ENCODE measurements at places on chromosomes 16 and 17.
A peak's percentile ranks its signal among the peaks of the same experiment; 100 is the strongest.

- DNase-seq = no peak
These were observed 18.7 kb downstream of the USP36 start for GRCh38 chr17:78821961-78822360.

DNA sequence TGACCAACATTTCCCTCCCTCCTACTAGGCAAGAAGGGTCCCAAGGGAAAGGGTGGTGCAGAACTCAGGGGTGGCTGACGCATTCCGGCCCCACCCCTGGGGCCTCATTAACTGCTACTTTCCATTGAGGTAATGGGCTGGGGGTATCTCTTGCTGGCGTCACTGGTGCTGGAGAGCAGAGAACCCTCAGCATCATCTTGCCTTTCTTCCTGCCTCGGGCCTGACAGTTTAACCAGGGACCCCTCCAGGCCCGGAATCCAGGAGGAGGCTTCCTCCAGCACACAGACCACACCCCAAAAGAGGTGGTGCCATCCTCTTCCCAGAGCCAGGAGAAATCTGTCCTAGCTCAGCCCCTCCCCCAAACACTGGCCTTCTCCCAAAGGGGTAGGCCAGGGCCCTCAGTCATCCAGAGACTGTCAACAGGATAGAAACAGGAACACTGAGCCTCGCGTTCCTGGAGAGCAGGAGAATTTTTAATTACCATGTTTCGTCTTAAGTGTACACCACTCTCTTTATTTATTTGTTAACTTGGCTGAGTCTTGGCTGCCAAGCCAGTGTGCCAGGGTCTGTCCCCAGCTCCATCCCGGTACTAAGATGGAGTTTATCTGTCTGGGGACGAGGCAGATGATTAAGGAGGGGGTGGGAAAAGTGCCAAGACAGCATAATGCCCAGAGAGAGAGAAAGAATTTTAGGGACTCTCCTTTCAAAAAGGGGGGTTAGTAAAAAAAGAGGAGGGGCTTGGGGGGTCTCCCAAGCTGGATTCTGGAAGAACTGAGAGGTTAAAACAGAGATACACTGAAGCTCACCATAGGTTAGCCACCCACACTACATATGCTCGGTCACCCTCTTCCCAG lies 5.1 kb downstream of the ETV4 start:
- DNase-seq = no peak

GRCh38 chr16:19062706-19063105 lies 4.7 kb upstream of the COQ7 start:
- DNase-seq = no peak

- DNase-seq = no peak
These were observed 5.8 kb upstream of the MT4 start for GRCh38 chr16:56559109-56559508.

DNA sequence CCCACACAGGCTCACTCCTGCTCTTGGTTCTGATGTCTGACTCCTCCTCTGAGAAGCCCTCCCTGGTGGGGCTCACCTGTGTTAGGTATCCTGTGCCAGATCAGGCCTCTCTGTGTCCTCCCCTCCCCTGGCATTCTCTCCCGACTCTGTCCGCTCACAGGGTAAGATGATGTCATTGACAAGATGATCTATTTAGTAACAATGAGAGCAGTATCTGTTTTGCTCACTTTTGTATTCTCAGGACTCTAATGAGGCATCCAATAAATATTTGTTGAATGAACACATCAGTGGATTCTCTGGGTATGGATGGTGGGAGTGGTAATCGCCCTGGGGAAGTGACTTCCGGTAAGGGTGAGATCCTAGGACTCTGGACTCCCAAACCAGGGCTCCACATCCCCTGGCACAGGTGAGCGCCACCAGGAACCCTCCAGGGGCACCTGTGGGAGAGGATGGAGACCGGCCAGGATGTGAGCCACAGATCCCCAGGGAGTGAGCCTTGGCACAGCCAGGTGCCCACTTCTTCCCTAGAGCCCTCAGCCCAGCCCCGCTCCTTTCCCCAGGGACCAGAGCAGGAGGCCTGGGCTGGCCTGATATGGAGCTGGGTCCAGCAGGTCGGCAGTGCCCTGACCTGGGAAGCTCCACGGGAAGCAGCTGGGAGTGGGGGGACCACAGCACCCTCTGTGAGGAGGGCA lies 5.4 kb upstream of the HAP1 start:
- no peak for DNase-seq

GRCh38 chr16:85460252-85461021 lies 152.7 kb upstream of the GSE1 start:
- no peak for DNase-seq

DNA sequence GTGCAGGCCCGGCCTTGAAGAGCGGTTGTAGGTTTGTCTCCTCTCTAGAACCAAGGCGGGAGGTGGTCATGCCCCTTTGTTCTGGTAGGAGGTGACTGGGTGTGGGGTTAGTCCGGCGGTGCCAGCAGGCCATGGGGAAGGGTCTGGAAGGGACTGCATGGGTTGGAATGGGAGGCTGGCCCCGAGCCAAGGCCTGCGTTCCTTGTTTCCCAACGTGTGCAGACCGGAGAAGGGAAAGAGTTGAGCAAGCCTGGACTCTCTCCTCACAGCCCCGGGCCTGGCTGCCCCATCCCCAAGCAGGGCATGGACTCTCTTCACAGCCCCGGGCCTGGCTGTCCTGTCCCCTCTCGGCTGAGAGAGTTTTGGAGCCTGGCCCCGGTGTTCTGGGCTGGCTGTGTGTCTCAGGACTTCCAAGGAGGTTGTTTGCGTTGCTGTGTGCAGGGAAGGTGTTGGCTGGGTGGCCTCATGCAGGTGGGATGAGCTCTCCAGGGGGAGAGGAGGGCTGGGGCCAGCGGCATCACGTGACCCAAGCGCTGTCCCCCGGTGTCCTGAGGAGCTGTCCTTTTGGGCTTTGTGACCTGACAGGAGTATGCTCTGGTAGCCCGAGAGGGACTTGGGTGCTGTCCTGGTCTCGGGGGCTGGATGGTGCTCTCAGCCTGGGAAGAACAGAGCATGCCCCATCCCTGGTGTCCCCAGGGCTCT lies 2.6 kb downstream of the CACNA1H start:
- no peak for DNase-seq

DNA sequence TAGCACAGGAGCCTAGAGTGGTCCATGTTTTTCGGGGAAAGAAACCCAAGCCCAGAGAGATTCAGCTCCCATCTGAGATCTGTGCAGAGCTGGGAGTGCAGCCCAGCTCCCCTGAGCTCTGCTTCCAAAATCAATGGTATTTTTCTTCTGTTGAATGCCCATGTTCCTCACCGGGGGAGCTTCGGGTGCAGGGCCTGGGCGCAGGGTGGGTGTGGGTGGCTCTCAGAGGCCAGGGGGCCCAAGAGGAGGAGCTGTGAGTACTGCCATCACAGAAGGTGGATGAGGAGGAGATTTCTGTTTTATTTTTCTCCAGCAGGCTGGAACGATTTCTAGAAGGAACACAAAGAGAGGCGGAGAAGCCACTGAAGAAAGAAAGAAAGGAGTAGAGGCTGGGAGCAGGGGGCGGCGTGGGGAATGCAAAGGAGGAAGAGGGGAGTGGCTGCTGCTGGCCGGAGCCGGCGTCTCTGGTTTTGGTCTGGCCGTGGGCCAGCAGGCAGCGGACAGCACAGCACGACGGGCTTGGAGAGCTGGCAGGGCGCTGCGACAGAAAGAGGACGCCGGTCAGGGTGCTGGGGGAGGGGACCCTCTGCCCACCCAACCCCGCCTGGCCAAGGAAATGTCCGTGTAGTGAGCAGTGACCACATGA lies 76.2 kb upstream of the KSR1 start:
- no peak for DNase-seq

GRCh38 chr17:1787301-1787902 lies 25.5 kb downstream of the SERPINF1 start:
- peak; percentile 18 for DNase-seq

DNA sequence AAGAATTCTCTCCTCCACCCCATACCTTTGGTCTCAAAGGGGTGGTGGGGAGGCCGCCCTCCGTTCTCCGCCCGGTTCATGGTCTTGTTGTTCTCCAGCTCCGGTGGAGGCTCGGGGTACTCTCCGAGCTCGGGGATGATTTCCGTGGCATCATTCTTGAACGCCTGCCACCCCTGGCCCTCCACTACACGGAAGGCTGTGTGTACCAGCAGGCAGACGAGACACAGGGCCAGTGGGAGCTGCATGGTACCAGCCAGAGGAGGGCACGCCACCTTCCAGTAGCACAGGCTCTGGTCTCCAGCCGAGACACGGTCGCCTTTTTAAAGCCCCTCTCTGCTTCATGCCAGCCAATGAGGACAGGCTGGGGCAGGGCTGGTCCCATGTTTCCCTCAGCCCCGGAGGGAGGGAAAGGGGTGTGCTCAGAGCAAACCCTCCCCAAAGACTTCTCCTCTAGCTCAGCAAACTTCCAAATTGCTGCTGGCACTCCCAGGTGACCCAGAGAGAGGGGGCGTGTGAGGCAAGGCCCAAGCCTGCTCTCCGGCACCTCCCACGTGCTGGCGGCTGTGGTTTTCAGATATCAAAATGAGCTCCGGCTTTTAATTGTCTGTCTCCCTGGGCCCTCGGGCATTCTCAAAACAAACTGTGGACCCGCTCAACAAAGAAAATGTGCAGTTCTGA lies at the start of gene SOST:
SOST (minus strand) TSS at position 295 of the 678 bp plus-strand sequence; CDS start at position 245, 50 bp downstream.
- DNase-seq = no peak

DNA sequence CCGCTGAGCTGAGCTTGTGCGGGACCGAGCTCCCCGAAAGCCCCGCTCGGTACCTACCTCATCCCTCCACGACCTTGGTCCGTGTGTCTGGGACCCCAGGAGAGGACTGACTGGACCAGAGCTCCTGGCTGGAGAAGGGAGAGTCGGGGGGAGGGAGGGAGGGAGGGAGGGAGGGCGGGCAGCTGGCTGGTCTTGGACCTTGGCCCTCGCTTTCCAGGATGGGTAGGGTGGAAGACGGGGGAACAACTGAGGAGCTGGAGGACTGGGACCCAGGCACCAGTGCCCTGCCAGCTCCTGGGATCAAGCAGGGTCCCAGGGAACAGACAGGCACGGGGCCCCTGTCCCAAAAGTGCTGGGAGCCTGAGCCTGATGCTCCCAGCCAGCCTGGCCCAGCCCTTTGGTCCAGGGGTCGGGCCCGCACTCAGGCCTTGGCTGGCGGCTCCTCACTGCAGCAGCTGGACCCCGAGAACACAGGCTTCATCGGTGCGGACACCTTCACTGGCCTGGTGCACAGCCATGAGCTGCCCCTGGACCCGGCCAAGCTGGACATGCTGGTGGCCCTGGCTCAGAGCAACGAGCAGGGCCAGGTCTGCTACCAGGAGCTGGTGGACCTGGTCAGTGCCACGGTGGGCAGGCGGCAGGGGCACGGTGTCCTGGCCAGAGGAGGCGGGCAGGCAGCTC lies 553 bp downstream of the RHBDL1 start:
- DNase-seq = no peak

GRCh38 chr16:13772782-13773181 lies 147.2 kb upstream of the ERCC4 start:
- no peak for DNase-seq

DNA sequence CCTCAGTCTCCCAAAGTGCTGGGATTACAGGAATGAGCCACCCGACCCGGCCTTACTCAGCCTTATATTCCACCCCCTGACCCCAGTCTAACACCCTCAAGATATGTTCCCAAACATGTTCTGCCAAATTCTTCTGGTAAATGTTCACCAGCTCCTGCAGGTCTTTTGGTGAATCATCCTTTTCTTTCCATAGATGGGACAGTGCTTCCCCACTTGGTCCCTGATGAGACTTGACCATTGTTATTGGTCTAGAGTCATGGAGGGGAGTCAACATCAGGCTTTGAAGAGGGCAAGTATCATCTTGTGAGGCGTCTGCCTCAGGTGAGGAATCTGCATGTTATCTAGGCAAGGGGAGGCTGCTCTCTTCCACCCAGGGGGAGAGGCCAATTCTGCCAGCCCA lies 10.4 kb upstream of the RUNDC3A start:
- DNase-seq = no peak

DNA sequence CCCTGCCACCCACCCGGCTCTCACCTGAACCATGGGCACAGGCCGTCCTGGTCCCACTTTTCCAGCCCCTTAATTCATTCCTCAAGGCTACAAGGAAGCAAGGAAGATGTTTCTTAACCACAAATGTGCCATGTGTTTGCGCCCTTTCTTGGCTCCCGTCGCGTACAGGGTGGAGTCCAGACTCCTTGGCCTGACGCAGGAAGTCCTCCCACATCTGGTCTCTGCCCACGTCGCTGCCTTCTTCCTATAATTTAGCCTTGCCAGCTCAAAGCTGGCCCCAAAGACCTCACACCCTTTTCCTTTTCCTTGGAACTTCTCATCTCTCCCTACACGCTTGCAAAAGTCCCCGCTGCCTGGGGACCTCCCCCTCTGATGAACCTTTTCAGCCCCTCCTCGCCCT lies 38.8 kb upstream of the BHLHA9 start:
- DNase-seq = no peak

GRCh38 chr17:77124192-77124889 lies 16.4 kb upstream of the SEC14L1 start:
- peak; percentile 80 for DNase-seq

DNA sequence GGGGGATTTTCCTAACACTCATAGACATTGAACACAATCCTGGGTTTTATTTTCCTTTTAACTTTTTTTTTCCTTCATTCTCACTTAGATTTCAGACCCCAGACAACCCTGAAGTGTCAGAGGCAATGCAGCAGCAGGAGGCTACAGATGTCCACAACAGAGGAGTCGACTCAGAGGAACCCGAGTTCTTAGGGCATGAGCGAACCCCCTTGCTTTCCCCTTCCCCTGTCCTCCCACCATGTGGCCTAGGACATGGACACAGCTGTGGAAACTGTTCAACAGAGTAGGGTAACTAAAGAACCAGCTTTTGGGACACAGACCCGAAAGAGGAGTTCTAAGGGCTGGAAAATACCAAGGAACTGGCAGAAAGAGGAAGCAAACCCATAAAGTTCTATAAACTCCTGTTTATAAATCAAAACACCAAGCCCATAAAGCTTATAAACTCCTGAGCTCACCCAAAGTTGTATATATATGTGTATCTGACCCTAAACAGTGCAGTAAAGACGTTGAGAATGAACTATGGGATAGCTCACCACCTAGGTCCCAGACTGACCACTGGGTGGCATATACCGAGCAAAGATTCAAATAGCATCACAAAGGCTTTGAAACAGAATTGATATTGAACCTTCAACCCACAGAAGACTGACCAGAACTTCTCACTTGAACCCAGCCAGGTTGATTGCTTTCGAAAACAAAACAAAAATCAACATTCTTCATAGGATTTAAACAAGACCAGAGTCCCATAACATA lies 33.9 kb downstream of the CMTM4 start:
- DNase-seq = peak; percentile 32

DNA sequence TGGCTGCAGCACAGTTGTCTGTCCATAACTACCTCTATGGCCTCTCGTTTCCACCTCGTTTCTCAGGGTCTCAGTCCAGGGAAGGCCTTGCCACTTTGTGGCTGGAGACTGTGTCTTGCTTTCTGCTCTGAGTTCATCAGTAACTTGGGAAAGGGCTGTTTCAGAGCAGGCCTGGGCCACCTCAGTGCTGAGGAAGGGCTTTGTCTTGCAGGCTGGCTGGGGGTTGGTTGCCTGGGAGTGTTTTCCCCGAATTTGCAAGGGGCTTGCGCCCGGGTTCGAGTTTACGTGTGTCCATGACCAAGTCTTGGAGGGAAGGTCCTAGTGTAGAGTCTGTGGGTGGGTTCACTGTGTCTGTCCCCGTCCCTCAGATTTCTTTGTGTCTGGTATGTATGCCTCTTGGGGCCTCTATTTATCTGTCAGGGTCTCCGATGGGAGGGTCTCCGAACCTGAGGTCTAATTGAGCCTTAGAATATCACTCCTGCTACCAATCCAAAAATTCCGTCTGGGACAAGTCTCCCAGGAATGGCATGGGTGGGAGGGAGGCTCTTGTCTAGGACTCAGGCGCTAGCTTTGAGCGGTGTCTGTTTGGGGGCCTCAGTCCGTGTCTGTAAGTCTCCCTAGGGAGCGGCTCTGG lies 594 bp upstream of the TGFB1I1 start:
- DNase-seq = no peak

- DNase-seq = no peak
These were observed 17.8 kb downstream of the DOC2B start for GRCh38 chr17:163514-164098.

GRCh38 chr17:75047398-75048098 lies 523 bp downstream of the KCTD2 start:
- peak; percentile 53 for DNase-seq

Data from erythroblast (primary cell).